ENCODE measurements at places on chromosomes 13 and 19. TPM values are rescaled to one million over a fixed set of nuclear protein-coding genes. Genes with fewer than 3 reads are reported as not detected.

Gene TEX101
- total RNA-seq: not detected

Gene MBD3L3
- not detected for total RNA-seq

Gene ERCC2
- total RNA-seq: 5.7 TPM

Gene DACH1
- 8.5 TPM for total RNA-seq

Gene ZNF763
- total RNA-seq: 4.6 TPM

Gene PSG1
- total RNA-seq: not detected

Gene RETN
- 8.5 TPM for total RNA-seq

Gene NKPD1
- 4.2 TPM for total RNA-seq

Gene CCDC122
- total RNA-seq: 2.8 TPM

Gene ZNF554
- 5.8 TPM for total RNA-seq

Gene SPACA4
- total RNA-seq: 0.20 TPM

Gene PEG3
- total RNA-seq: 37.3 TPM

Gene ZNF136
- 19.4 TPM for total RNA-seq

Gene LILRA1
- not detected for total RNA-seq

Gene C19orf18
- 0.89 TPM for total RNA-seq

Gene SKA3
- total RNA-seq: 4.8 TPM

Gene BRME1
- 2.6 TPM for total RNA-seq

Gene ZNF132
- 3.6 TPM for total RNA-seq

Gene UBE2L5
- total RNA-seq: 0.99 TPM

Gene IQCN
- 0.99 TPM for total RNA-seq

Gene TBXA2R
- 1.2 TPM for total RNA-seq

Gene CATSPERD
- total RNA-seq: not detected

Gene IZUMO1
- 0.10 TPM for total RNA-seq

Gene OR10H1
- total RNA-seq: not detected

Gene CDX2
- total RNA-seq: not detected

Gene FAM124A
- 0.69 TPM for total RNA-seq

Gene CD79A
- total RNA-seq: 0.79 TPM

Gene KIR2DL1
- total RNA-seq: not detected

Gene LINGO3
- not detected for total RNA-seq

Gene ZNF285
- 2.8 TPM for total RNA-seq

Gene LCP1
- total RNA-seq: 46.7 TPM

Gene C2CD4C
- 0.49 TPM for total RNA-seq

Gene C19orf33
- 18.3 TPM for total RNA-seq

Gene TUBA3C
- total RNA-seq: not detected

Gene ZNF787
- total RNA-seq: 11.3 TPM

Gene PDE4A
- total RNA-seq: 2.4 TPM

Gene ZNF729
- total RNA-seq: 0.10 TPM

Gene KLK4
- 0.10 TPM for total RNA-seq

Gene KLK12
- total RNA-seq: 0.69 TPM

Gene PRKCG
- total RNA-seq: 0.20 TPM

Gene ZNRF4
- not detected for total RNA-seq

Gene KCNRG
- 4.5 TPM for total RNA-seq

Gene ALDH16A1
- total RNA-seq: 22.5 TPM

Gene ZNF101
- 5.7 TPM for total RNA-seq

Gene MYO16
- 1.7 TPM for total RNA-seq

Gene MRPL57
- total RNA-seq: 9.8 TPM

Gene NLRP4
- not detected for total RNA-seq

Gene PRKCSH
- 62.4 TPM for total RNA-seq

Gene ICAM5
- total RNA-seq: 0.10 TPM

Gene RGCC
- 43.6 TPM for total RNA-seq

Gene ZNF667
- total RNA-seq: 10.6 TPM

Gene SIGLEC7
- 0.49 TPM for total RNA-seq

Gene LIM2
- total RNA-seq: not detected

Gene FFAR3
- 0.10 TPM for total RNA-seq

Gene SH2D3A
- 10.4 TPM for total RNA-seq

Gene HCST
- total RNA-seq: 2.7 TPM

Gene AXL
- 36.2 TPM for total RNA-seq

Gene LGI4
- 5.7 TPM for total RNA-seq

Data from skin of body (tissue), 3 donors.